ENCODE measurements at places on chromosomes 7 and 10. TPM values are rescaled to one million over a fixed set of nuclear protein-coding genes. Genes with fewer than 3 reads are reported as not detected.

DNA sequence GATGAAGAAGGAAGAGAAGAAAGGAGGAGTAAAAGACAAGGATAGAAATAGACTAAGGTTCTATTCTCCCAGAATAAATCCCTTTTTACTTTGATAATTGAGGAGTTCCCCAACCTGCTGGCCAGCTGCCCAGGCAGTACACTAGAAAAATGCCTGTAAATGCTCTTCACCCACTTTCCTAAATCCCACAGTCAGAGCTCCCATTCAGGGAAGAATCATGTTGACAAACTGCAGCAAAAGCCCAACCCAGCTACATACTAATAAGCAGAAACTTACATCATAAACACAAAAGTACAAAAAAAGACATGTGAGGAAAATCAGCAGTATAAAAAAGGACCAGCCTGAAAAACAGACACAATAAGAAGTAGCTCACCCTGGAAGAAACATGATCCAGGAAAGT, 15.8 kb upstream of the KDM7A start:
- DNase-seq, result no peak

DNA sequence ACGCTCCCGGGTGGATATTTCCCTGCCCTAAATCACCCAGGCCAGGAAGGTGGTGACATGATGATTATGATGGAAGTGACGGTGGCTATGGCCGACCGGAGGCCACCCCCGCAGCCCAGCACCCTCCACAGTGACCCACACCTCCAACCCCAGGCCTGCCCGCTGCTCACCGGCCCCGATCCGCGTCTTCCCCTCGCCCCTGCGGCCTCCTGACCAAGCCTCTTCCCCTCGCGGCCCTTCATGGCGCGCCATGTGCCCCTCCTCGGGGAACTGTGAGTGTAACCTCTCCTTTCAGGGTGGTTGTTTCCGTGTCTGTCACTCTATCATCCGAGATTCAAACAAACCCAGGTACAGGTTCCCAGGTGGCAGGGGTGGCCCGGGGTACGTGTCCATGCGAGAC, 78.3 kb downstream of the UNCX start:
- no peak for DNase-seq

SEMA3C gene
- 232 TPM for total RNA-seq

DNA sequence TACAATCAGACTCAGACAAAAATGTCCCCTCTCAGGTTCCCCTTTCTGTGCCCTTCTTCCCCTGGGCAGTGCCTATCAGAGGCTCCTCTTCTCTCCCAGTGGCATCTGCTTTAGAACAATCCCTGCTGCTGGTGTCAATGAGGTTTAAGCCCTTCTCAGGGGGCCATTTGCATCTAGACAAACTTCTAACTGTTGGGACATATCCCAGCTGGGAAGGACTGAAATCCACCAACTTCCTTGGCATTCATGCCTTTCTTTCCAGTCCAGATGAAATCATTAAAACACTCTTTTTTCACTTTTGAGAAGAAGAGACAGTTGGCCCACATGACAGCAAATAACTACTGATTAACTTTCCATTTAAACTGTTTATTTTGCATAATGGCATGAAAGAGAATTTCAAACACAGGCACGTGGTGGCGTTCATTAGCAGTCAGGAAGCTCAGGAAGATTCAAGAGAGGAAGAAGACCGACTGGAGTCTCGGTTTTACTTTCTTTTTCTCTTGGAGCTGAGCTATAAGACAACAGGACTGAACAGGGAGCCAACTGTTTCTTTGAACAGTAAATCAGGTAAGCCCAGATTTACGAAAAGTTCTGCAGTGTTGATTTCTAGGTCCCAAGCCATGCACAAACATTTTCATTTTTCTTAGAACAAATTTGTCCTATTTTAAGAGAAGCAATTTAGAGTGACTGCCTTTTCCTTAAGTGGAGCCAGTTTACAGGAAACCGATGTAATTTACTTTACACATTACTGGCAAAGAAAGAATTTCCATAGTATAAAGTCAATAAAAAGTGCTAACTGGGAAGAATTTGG, at the start of gene GIMAP2:
GIMAP2 (plus strand) TSS at position 488 of the 811 bp plus-strand sequence. CDS start 1,354 bp downstream, outside the sequence.
- no peak for DNase-seq

DNA sequence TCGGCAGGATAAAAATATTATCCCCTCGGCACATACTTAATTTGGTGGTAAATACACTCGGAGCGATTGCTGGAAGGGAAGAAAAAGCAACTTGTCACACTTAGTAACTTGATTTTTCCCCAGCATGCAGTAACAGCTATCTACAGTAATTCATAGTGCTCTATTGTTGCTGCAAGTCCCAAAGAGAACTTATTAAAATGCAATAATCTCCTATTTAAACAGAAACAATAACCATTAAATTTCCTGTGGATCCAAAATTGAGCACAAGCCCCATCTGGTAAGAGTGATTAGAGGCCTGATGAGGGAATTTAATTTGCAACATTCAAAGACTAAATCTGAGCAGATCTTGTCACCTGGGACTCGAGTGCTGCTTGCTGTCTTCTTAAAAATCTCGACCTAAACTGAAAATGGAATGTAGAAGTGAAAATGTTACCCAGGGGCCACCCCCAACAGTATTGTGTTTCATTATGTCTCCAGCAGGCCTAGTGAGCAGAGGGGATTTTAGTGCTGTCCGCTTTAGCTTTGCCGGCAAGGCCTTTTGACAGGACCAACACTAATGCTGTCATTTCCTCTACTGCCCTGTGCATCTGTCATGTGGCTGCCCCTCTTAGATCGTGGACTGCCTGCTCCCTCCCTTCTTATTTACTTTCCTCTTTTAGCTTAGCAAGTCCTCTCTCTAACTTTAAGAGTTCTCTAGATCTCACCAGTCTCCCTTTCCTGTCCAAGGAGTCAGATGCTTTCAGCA, 639.7 kb downstream of the AUTS2 start:
- no peak for DNase-seq

DNA sequence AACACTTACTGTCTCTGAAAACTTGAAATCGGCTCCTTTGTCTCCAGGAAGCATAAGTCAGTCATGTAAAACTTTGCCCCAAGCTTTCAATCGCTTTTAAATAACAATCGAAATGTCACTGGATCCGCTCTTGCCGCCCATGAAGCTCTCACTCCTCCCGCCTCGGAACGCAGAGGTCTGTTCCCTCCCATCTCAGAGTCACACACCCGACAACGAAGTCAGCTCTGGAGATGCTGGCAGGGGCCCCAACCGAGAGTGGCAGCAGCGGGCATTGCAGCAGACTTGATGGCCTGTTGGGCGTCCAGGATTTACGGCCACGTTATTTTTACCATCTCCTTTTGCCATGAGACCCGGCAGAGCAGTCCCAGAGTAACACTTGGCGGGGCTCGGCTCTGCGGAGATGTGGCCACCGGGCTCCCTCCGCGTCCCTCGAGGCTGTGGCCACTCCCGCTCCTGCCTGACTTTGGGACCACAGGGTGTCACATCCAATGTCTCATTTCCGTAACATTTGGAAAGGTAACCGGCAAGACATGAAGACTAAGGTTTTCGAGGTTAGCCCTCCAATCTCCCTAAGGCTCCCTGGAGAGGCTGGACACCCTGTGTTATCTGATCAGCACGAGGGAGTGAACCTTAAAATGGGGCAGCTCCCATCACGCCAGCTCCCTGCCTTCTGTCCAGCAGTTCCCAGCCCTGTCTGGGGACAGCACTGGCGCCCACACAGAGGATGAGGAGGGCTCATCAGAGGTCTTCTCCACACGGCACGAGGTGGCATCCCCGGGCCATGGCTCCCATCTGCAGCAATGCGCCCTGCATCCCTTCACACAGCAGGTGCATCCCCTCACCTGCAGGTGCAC, 62.8 kb upstream of the ADGRA1 start:
- DNase-seq, result no peak

PCLO gene
- 1.1 TPM for total RNA-seq

PRSS37 gene
- not detected for total RNA-seq

DNA sequence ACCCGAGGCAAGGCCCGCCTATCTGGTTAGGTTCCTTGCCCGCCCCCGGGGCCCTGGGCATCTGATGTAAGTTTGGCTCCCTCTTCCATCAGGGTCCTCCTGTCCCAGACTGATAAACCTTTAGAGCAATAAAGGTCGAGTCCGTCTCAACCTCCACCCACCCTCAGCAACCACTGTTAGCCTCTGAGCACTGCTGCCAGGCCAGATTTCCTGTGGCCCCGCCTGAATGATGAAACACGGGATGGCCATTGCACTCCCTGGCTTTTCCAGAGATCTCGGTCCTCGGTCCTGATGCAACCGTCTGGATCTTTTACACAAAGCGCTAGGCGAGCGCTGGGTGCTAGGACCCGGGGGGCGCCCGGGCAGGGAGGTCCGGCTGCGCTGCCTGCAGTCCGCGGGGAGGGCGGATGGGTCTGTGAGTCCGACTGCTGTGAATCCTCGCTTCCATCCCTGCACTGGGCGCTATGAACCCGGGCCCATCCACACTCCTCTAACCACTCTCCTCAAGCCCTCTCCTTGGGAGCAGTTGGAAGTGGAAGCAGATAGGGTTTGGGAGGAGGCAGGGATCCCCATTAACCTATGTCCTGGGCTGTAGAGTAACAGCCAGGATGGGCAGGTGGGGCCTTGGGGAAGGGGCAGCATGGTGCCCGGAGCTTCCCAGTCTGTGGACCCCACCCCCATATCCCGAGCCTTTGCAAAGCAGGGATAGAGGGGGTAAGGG, 875 bp upstream of the DDIT4 start:
- no peak for DNase-seq

- DNase-seq, result no peak
Measured at GRCh38 chr10:76070916-76071315, 639.5 kb downstream of the LRMDA start.

DNA sequence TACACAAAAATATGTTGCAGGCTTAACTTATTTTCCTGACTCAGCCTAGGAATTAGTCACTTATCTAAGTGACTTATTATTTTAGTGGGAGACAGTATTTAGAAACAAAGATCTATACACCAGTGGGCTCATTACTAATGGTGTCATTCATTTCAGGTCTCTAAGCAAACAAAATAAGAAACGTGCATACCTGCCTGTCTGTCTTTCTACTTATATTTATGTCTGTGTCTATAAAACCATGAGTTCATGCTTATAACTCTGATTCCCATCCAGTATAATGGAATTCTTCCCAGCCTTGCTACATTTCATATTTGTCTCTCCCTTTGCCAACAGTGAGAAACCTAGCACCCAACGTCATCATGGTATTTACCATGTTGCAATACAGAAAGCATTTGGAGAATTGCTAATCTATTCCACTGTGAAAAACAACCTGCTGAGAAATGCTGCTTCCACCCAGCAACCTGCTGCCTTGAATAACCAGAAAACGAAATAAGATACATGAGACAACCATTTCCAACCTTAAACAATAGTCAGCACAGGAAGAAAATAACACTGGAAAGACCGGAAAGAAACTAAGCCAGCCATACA, 501.0 kb downstream of the GLRX3 start:
- no peak for DNase-seq

GRCh38 chr7:15874774-15875173, 188.3 kb upstream of the MEOX2 start:
- DNase-seq, result no peak

DNA sequence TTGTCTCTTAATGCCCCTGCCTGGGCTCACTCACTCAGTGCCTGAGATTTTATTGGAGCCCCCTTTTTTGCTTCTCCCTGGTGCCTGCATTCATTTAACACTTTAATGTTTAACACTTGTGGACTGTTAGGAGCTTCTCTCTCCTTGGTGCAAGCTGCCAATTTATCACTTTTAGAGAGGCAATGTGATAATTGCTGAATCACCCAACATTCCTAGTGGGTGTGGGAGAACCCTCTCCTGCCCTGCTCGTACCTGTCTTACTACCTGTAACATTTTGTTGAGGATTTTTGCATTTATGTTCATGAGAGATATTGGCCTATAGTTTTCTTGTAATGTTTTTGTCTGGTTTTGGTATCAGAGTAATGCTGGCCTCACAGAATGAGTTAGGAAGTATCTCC, 13.2 kb downstream of the STAM start:
- no peak for DNase-seq

GRCh38 chr10:53361281-53361680, 588.7 kb upstream of the MBL2 start:
- DNase-seq, result no peak

DNA sequence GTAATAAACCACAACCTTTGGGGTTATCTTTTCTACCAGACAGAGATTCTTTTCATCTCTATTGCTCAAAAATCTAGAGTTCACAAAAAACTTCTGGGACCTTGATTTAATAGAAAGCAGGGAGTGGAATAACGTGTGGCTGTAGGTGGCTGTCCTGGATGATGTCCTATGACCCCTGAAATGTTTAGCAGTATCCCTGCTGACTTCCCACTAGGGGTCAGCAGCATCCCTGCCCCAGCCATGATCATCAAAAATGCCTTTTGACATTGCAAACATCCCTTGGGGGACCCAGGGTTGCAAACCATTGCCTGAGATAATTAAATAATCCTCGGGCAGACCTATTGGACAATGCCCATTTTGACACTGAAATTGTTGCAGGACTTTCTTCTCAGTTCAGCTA, 177.1 kb downstream of the USP6NL start:
- no peak for DNase-seq

PPP1R17 gene
- not detected for total RNA-seq

SYT15B gene
- total RNA-seq, result 0.05 TPM

- no peak for DNase-seq
Measured at GRCh38 chr10:124184208-124184830, 90.9 kb upstream of the CHST15 start.

MBL2 gene
- not detected for total RNA-seq

DNA sequence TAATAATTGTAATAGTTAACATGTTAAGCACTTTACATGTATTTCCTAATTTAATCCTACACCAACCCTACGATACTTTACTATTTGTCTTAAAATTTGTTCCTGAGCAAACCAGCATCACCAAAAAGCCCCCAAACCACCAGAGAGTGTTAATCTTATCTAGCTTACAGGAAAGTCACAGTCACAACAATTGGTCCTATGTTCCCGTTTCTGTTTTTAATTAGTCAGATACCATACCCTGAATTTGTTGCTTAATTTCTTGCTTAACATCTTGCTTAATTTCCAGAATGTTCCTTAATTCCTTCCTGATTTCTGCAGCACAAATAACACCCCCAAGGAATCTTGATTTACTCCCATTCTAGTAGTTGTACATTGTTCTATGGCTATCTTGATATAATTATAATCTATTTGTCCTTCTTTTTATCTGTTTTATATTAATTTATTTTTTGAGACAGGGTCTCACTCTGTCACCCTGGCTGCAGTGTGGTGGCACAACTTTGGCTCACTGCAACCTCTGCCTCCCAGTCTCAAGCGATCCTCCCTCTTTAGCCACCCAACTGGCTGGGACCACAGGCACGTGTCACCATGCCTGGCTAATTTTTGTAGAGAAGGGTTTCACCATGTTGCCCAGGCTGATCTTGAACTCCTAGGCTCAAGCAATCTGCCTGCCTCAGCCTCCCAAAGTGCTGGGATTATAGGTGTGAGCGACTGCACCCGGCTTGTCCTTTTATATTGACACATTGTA, 6.6 kb upstream of the PDSS1 start:
- DNase-seq, result no peak

GRCh38 chr10:35336084-35336831, at the start of gene CCNY:
Gene CCNY (plus strand): TSS chr10:35336509. CDS start chr10:35337054, 545 bp downstream.
- DNase-seq, result no peak

SLC25A28 gene
- 42.8 TPM for total RNA-seq

Measured in Panc1 (cell line).